ENCODE measurements at places on chromosomes 1 and 21.

- DNase-seq: no peak
These were observed 26.9 kb downstream of the ANGPTL7 start for GRCh38 chr1:11216074-11216473.

DNA sequence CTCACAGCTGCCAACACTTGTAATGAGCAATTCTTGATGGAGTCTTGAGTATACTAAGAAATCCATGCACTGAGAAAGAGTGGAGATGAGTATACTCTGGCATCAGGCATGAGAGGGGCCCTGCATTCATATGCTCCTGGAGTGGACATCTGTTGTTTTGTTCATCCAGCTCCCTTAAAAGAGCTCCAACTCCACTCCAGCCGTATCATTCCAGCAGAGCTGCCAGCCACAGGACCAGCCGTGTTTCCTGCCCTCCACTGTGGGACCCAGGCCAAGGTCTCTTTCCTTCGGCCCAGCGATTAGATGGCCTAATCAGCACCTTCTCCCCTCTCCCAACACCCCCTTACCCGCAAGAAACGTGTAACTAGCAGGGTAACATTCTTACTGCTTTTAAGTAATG, 144.5 kb downstream of the OMA1 start:
- no peak for DNase-seq

- DNase-seq: no peak
These were observed 301.7 kb downstream of the NTNG1 start for GRCh38 chr1:107442551-107442950.

DNA sequence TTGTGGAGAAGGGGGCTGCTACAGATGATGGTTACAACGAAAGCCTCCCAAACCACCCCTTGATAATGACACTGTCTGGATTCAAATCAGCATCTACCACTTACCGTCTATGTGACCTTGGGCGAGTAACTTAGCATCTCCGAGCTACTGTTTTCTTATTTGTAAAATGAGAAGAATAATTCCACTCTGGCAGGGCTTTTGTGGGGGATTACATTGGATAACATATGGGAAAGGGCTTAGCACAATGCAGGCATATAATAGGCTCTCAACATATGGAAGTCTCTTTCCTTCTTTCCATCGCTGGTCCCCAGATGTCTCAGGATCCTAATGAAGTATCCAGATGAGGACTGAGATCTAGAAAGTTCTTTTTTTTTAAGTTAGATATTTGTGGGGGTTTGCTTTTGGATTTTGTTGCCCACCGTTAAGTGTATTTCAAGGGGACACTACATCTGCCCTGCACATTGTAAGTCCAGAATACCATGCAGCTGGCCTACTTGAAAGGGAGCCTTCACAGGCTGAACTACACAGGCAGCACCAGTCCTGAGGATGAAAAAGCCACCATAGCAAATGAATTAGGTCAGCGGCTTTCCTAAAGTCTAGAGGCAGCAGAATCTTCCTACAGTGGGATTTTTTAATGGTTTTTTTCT, 172.2 kb upstream of the IRF2BP2 start:
- DNase-seq: no peak

GRCh38 chr1:236021424-236022135, 43.3 kb downstream of the NID1 start:
- DNase-seq: no peak
